Naive thymus-derived CD4-positive, alpha-beta T cell (primary cell): ENCODE measurements at places on chromosomes 3 and 15.

GRCh38 chr3:42660131-42660715 lies 6.7 kb downstream of the ZBTB47 start:
- DNase-seq, result no peak

- no peak for DNase-seq
These were observed 46.9 kb upstream of the FGD5 start for GRCh38 chr3:14771593-14772497.

DNA sequence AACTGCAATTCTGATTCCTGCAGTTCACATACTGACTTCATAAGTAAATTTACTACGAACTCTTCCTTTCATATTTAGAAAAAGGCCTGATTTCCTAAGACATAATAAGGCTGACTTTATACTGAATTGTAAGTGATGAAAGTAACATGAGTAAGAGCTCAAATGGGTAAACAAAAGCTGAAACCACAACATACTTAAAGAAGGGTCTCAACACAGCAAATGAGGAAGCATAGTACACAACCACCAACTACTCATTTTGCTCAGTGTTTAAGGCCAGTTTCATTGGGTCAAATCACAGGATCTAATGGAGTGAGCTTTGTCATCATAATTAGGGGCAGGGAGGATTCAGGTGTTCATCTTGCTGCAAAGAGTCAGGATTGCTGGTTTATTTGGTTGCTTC lies 81.4 kb downstream of the SETD2 start:
- no peak for DNase-seq

DNA sequence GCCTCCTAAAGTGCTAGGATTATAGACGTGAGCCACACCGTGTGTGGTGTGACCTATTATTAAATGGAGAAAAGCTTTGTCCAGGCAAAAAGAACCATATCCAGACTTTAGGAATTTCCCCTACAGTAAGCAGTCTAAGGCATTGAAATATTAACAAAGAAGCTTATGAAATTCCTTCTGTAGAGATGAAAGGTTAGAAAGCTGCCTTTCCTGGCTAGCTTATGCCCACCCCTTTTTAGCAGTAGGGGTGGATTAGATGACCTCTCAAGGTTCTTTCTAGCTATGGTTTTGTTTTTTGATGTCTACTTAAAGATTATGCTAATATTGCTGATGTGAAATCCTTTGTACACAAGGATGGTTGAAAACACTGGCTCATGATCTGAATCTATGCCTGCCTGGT lies 13.9 kb downstream of the OXSM start:
- no peak for DNase-seq

GRCh38 chr3:39473452-39474125 lies 6.1 kb downstream of the MOBP start:
- DNase-seq, result no peak

DNA sequence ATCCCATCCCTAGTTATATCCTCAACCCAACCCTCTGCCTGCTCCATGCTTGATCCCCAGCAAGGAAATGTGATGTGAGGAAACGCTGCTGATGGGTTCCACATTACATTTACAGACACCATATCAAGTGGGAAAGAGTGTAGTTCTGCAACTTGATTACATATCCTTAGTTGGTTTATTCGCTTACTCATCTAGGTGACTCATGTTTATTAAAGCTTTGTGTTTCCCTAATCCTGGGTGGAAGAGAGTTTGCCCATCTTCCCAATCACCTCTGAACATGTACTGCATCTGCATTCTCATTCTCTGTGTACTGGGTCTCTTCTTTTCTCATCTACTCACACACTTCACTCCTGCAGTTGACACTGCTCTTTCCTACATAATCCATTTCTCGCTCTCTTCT lies 91.7 kb upstream of the PDZRN3 start:
- DNase-seq, result no peak

- no peak for DNase-seq
These were observed 80.9 kb upstream of the MANF start for GRCh38 chr3:51304230-51304629.

DNA sequence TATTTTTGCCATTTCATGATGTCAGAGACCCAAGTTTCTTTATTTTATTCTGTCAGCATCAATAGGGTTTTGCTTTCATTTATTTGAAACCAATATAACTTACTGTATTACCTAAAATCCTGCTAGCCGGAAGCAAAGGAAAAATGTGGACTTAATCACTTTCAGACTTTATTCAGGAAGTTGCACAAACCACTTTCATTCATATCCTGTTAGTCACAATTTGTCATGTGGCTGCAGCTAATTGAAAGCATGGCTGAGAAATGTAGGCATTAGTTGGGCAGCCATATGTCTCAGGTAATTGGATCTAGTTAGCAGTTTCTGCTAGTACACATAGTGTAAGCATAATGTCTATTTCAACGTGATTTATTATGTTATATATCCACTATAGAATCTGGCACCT lies 462.3 kb upstream of the SGO1 start:
- no peak for DNase-seq

- no peak for DNase-seq
These were observed 61.2 kb upstream of the DNAJC19 start for GRCh38 chr3:181050738-181051137.

- DNase-seq, result no peak
These were observed 144.4 kb downstream of the GMNC start for GRCh38 chr3:190718097-190718496.

- no peak for DNase-seq
These were observed 246.5 kb downstream of the PTPRG start for GRCh38 chr3:61807865-61808276.
